Ovary (tissue), 10 donors: ENCODE measurements at places on chromosomes 3 and 15. TPM values are rescaled to one million over a fixed set of nuclear protein-coding genes. Genes with fewer than 3 reads are reported as not detected.

The TMCO5A gene
- not detected for polyA plus RNA-seq

GRCh38 chr3:99242271-99242670 lies 340.8 kb upstream of the DCBLD2 start:
- no peak for DNase-seq

DNA sequence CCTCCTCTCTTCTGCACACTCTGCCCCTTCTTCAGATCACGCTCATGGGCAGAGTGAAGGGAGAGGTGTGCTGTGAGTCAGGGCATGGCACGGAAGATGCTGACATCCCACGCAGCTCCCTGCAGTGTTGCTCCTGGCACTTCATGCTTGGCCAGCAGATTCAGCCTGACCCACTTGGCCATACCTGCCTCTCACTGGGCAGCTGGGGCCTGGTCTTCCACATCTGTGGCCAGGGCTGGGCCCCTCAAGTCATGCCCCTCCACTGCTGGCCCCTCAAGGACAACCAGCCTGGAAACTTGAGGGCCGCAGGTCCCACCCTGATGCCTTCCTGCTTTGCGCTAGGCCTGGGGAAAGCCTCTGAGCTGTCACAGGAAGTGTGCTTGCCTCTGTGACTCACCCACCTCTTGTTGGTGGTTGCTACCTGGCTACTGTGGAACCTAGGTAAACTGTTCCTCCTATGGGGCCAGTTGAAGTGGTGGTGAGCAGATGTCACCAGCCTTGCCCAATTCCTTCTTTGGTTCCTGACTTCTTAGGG lies 48.7 kb downstream of the BSN start:
- no peak for DNase-seq

The ISLR2 gene
- polyA plus RNA-seq = 0.27 TPM

DNA sequence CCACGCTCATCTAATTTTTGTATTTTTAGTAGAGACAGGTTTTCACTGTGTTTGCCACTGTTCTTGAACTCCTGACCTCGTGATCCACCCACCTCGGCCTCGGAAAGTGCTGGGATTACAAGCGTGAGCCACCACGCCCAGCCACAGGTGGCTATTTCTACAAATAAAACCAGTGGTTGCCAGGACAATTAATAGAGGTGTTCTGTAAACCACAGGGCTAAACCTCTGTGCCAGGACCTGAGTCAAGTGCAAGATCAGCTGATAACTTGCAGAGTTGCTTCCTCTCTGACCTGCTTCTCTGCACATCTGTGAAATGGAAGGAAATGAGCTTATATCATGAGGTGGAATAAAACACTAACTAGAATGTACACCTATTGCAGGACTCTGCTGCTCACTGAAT lies 72.8 kb downstream of the CD200R1L start:
- no peak for DNase-seq

- no peak for DNase-seq
Measured at GRCh38 chr15:94279736-94280135, 48.4 kb downstream of the MCTP2 start.

DNA sequence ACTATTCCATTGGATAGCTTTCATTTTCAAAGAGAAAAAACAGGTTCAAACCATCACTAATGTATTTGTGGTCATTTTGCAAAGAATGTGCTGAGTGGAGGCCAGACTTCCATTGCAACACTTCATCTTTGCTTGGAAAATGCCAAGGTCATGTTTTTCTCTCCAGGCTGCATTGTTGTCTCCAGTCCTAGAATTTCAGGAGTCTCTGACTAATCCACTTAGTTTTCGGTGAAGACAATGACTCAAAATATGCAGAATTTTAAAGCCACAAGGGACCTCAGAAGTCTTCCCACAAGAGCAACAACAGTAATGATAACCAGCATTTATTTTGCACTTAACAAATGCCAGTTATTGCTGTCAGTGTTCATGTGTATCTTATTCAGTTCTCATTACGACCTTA lies 277.0 kb downstream of the RYR3 start:
- peak; percentile 42 for DNase-seq

GRCh38 chr15:72199721-72200212 lies 2.2 kb upstream of the GRAMD2A start:
- DNase-seq = peak; percentile 77

- DNase-seq = no peak
Measured at GRCh38 chr15:28004143-28005003, 94.7 kb downstream of the OCA2 start.

The PLOD2 gene
- 39.6 TPM for polyA plus RNA-seq

DNA sequence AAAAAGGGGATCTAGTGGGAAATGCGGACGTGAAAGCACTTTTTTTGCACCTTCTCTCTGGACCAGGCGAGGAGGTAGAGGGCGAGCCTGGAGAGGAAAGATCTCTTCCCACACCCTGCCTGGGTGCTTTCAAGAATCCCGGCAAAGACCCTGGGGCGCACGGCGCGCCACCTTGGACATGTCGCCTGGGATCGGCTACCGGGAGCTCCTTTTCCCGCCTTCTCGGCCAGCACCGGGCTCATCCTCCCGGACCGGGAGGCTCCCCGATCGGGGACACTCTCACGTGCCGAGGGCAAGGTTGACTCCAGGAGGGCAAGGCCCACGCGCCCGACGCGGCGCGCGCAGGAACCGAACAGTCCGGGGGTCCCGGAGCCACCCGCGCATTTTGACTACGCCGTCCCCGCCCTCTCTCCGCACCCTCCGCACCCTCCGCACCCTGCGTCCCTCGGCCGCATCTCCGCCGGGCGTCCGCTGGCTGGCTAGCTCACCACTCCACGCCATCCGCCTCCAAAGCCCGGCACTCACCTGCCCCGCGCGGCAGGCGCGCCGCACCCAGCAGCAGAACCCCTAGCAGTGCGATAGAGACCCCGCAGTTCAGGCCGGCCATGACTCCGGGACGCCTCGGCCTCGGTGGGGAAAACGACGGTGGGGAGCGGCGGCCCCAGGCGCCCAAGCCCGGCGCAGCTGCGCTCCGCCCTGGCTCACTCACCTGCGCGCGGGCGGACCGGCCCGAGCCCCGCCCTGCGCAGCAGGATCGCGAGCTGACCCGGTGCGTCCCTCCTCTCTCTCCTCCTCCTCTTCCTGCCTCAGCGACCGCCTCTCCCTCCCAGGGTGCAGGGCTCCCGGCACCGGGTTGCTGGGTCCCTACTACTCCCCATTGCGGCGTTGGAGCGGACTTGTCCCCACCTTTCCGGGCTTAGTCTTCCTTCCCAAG lies at the start of gene CDCP1:
TSS of gene CDCP1 (minus strand) at position 698 of the 934 bp plus-strand sequence. CDS start at position 607, 91 bp downstream.
- no peak for DNase-seq

DNA sequence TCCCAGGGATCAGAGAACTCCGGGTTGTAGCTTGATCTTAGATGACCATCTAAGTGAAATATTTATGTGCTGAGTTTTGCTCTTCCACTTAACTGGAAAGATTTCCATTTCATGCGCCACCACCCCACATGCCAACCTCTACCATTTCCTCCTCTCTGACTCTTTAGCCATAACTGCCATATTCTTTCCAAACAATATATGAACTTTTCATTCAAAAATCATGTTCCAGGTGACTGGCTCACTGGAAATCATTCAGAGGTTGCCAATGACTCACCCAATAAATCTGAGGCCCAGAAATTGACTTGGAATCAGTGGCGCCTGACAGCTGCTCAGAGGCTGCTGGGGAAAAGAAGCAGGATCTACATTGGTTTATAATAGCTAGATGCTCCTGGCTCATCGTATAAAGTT lies 31.6 kb upstream of the FAM174B start:
- no peak for DNase-seq

The CNTN3 gene
- polyA plus RNA-seq = 1.3 TPM

DNA sequence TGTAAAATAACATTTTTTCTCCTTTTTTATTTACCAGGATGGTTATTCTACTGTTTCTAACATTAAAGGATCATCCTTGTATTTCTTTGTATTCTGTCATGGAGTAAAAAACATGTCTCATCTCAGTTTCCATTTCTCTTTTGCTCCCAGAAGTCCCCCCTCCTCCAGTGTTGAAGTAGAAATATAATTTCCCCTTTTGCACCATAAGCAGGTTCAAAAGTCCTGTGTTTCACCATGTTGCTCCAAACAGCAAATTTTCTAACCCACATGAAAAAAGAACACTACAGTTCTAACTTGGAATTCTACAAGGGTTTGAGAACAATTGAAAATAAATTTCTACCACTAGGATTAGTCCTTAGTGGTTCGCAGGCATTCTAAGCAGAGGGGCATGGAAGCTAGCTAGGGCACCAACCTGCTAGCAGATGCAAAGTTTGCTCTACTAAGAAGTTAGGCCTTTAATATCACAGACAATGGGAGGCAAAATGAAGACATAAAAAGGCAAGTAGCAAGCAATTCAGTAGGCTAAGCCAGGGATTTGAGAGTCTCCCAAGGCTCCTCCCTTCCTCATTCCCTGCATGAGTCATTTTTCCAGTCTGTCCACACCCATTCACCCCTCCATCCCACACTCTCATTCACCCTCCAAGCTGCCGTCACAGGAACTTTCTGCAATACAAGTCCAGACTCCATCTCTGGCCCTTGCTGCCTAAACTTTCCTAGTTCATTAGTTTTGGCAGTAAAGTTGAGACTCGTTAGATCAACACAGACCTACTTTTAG lies 2.3 kb upstream of the MBNL1 start:
- DNase-seq = peak; percentile 76

DNA sequence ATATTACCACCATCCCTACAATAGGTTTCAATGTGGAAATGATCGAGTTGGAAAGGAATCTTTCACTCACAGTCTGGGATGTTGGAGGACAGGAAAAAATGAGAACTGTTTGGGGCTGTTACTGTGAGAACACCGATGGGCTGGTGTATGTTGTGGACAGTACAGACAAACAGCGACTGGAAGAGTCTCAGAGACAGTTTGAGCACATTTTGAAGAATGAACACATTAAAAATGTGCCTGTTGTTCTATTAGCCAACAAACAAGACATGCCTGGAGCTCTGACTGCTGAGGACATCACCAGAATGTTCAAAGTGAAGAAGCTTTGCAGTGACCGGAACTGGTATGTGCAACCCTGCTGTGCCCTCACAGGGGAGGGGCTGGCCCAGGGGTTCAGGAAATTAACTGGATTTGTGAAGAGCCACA lies 510 bp downstream of the ARL14 start:
- DNase-seq = no peak

DNA sequence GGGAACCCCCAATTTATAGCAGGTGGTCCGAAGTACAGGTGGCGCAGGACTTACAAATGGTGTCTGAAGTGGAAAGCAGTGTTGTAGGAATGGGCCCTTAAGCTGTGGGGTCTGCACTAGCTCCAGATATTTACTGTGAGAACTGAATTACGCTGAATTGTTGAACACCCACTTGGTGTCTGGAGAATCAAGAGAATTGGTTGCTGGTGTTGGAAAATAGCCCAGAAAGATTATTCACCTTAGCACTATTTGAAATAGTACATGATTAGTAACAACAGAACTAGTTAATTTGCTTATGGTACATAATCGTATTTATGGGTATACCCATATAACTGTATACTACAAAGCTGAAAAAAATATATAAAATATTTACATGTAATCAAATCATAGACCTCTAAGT lies 64.8 kb downstream of the ADAM10 start:
- no peak for DNase-seq

GRCh38 chr3:120688121-120688520 lies 6.1 kb upstream of the HGD start:
- DNase-seq = no peak

The LIPC gene
- 0.31 TPM for polyA plus RNA-seq

The RTP3 gene
- polyA plus RNA-seq = not detected

The GOLGA6A gene
- 0.04 TPM for polyA plus RNA-seq
